Stimulated activated CD4-positive, alpha-beta T cell treated with anti-CD3 and anti-CD28 coated beads, Interleukin-1b, Interleukin-23, amount 100 ng/mL, for 1 hour (primary cell): ENCODE measurements at places on chromosomes 3 and 15.

DNA sequence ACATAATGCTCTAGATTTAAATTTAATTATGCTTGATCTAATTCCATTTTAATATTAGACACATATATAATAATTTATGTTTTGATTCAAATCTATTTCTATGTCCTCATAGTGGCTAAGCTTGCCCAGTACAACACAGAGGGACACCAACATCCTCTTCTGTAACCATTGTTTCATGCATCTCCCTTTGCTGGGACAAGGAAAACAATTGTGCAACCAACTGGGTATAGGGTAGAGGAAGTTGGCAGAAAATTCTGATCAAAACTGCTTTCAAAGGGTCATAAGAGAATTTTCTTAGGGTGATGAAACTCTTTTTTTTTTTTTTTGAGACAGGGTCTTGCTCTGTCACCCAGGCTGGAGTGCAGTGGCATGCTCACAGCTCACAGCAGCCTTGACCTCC lies 121.4 kb upstream of the SGO1 start:
- DNase-seq, result no peak

DNA sequence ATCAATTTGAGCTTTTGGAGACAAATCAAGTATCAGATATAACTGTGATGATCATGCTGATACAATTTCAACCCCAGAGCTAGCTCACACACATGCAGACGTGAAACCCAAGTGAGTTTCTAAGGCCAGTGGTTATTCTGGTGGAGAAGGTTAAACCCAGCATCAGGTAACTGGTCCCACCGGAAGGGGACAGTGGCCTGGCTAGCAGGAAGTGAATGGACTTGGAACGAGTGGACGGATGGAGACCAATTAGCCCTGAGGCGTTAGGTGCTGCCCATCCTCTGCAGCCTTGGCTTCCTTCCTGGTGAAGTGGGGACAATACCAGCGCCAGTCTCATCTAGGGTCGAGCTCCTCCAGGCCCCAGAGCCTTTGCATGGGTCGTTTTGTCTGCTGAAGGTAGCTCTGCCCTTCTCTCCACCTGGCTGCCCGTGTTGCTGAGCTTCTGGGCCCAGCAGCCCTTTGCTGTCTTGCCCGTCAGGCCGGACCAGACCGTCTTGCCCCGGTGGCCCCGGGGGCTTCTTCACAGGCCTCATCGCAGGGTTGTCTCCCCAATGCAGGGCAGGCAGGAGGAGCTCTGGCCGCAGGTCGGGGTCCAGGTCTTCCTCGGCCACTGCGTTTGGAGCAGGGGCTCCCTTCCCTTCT lies 915 bp upstream of the KCTD6 start:
- DNase-seq, result no peak

GRCh38 chr3:127196466-127197299 lies 3.8 kb downstream of the PRR23E start:
- no peak for DNase-seq

DNA sequence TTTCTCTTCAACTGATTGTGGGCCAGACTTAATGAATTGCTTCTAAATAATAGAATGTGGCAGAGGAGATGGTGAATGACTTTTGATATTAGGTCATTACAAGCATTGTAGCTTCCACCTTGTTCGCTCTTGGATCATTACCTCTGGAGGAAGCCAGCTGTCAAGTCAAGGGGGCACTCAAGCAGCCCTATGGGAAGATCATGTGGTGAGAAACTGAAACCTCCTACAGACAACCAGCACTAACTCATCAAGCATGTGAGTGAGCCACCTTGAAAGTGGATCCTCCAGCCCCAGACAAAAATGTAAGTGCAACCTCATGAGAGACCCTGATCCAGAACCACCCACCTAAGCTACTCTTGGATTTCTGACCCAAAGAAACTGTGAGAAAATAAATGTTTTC lies 109.8 kb upstream of the TBC1D5 start:
- DNase-seq, result no peak

GRCh38 chr3:188326111-188326510 lies 172.2 kb downstream of the LPP start:
- no peak for DNase-seq

- no peak for DNase-seq
Measured at GRCh38 chr15:93213281-93213680, 124.3 kb upstream of the RGMA start.

GRCh38 chr3:127512256-127512655 lies 78.3 kb downstream of the TPRA1 start:
- DNase-seq, result no peak

- DNase-seq, result no peak
Measured at GRCh38 chr3:141313093-141313683, 55.1 kb upstream of the ZBTB38 start.

DNA sequence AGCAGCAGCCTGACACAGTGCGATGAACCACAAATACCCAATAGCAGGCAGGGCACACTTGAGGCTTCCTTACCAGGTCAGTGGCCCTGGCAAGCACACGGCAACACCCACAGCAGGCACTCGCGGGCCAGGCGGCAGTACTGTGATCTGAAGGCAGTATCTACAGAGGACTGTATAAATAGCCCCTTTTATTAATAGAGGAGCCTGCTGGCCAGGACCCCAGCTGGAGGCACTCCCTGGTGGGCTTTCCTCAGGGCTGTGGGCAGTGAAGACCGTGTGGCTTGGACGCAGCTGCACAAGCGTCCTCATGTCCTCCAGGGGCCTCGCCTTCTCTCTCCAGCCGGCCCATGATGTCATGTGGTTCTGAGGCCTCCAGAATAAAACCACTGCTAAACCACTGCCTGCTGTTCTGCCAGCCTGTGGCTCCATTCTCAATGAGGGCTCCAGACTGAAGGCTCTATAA lies 44.1 kb downstream of the LRIG1 start:
- no peak for DNase-seq

- no peak for DNase-seq
Measured at GRCh38 chr15:72318408-72318942, 1.5 kb downstream of the CELF6 start.

DNA sequence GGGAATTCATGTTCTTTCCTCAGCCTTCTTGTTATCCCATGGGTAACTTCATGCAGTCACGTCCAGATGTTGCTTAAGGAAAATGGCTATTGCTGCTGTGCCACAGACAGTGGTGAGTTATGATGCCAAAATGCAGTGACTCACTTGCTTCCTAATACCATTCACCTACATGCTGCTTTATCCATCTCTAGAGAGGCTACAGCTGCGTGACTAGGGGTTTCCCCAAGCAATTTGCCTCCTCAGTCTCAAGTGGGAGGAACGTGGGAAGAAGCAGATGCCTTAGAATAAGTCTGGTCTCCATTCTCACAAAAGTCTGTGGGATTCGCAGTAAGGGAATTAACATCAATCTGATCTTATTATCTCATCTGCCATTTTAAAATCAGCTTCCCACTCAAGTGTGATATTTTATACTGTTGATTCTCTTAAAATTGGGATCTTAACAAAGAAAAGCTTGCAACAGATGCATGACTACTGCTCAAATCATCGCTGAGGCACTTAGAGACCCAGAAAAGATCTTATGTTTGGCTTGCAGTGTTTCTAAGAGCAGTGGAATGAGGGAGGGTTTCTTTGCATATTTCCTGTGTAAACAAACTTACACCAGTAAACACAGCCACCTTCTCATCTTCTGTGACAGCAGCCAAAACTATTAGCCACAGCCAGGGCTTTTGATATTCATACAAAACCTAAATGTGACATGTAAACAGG lies 62.0 kb upstream of the ACP3 start:
- no peak for DNase-seq

DNA sequence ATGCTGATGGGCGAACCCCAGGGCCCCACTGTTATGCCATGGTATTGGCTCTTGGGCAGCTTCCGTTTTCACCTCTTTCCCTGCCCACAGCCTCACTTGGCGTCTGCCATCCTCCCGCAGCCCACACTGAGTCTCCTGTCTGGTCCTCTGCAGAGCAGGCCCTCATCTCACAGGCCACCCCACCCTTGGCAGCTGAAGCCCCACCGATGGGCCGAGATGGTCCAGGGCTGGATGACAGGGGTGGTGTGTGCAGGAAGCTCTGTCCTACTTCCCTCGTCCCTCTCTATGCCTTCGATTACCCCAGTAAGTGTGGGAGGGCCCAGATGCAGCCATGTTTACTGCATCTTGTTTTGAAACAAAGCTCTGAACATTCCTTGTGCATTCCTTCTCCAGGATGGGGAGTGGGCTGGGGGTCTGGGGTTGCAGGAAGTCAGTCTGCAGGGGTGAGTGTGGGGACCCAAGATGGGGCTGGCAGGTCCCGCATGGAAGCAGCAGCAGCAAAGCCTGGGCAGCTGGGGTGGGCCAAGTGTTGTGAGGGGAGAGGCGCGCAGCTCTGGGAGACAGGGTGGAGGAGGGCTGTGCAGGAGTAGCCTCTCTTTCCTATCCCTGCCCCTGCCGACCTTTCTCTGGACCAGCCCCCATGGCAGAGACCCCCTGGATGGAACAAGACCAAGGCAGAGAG lies 20.9 kb downstream of the TBC1D21 start:
- DNase-seq, result no peak

- no peak for DNase-seq
Measured at GRCh38 chr15:39976291-39977274, 42.7 kb downstream of the EIF2AK4 start.

DNA sequence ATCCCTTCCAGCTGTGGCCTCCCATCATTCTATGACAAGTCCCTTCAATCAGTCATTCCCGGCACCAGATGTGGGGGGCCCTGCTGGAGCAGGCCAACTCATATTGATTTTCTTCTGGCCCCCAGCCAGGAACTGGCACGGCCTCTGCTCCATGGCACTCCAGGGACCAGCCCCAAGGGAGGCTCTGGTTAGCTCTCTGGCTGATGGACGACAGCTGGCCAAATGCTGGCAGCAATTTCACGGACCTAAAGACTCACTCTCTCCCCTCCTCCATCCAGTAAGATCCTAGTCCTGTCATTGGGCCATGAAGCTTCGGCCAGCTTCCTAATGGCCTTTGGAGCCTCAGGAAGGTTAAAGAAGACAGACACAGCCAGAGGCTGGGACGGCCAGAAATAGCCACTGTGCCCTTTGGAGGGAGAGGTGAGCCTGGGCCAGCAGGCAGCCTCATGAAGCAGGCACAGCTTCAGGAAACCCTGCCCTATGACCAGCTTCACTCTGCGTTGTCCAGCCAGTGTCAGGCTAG lies 131.0 kb downstream of the MEX3B start:
- no peak for DNase-seq

GRCh38 chr3:118900737-118901525 lies 133.7 kb downstream of the IGSF11 start:
- no peak for DNase-seq

DNA sequence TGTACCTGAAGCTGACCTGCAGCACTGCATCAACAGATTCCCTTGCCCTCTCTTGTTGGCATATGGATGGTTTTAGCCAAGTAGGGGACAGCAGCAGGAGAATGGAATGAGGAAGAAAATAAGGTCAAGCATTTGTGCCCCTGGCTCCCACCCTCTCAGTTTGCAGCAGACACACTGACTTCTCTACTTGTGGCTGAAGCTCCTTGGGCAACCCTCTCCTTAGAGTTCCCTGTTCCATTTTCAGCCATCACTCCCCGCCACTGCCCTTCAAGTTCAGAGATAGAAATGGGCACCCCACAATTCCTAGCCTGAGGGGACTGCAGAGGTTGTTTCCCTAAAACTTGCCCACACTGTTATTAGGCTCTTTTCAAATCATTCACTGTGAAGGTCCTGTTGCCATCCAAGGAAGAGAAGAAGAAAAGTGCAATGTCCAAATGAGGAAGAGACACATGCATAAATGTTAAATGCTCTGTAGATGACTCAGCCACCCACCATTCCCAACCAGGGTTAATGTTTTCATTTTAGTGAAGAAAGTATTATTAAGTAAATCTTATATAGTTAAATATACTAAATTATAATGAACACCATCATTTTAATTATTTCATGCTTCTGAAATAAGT lies 295.9 kb upstream of the UBE2E2 start:
- DNase-seq, result no peak

DNA sequence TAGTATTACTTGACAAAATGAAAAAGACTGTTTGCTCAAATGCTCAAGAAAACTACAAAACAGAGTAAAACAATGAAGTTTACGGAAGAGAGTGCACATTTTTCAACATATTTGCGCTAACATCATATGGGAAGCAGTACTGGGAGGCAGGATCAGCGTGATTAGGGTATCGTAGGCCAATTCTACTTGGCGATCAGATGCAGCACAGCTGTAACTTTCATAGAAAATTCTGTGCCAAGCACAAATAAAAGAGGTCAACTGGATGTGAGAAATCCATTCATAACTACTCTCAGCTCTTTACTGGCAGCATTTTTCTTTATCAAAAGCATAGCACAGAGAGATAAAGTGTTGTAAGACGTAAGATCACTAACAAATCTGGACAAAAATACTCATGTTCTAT lies 1196.3 kb upstream of the GBE1 start:
- DNase-seq, result no peak

- no peak for DNase-seq
Measured at GRCh38 chr3:171954690-171955383, 84.5 kb upstream of the FNDC3B start.

DNA sequence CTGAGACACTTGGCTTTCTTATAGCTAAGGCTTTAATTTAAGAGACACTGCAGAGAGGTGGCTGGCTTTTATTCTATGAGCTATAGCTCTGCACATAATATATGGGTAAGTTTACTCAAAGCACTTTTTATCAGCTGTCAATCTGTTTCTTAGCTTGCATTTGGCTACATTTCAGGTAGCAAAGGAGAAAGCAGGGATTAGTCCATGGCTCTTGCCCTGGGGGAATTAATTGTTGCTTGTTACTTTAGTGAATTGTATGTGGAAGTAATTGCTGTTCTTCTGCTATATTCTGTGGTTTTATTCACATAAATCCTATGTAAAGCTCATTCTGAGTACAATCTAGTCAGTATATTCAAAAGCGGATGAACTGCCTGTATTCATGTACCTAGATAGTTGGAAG lies 14.4 kb upstream of the CCDC39 start:
- DNase-seq, result no peak

- no peak for DNase-seq
Measured at GRCh38 chr3:65313666-65314065, 625.9 kb upstream of the ADAMTS9 start.

- DNase-seq, result no peak
Measured at GRCh38 chr3:98985431-98985830, 83.9 kb upstream of the DCBLD2 start.

DNA sequence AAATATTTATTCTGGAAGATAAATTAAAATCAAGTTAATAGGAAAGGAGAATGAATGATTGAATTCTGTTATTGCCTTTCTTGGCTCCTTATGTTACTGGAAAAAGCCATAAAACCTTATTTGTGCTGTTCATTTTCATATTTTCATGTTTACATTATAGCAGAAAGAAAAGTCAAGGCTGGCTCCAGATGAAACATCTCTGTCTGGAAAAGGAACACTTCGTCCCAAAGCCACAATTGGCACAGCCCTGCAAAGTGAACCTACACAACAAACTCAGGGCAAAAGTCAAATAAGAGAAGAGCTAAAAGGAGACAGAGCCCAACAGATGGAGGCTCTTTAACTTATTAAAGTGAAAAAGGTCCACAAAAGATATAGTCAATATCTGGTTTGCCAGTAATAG lies 73.4 kb downstream of the GTPBP8 start:
- no peak for DNase-seq

DNA sequence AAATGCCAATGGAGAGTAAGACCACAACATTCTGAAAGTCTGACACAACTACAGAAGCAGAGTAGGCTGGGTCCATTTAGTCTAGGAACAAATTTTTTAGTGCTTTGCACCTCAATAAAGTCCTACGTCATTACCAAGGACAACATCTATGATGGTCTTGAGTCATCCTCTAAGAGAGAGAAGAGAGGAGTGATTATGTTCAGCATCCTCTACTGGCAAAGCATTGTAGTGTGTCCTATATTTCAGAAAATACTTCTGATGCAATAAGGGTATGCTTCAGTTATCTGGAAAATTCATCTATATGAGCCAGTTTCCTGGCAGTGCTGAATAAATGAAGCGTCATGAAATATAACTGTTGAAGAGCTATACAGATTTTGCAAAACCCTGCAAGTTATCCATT lies 95.6 kb downstream of the P2RY1 start:
- DNase-seq, result no peak

- DNase-seq, result no peak
Measured at GRCh38 chr3:120622870-120623726, 27.0 kb downstream of the NDUFB4 start.
